Osteoblast (primary cell): ENCODE measurements at places on chromosomes 5 and 9. TPM values are rescaled to one million over a fixed set of nuclear protein-coding genes. Genes with fewer than 3 reads are reported as not detected.

Gene EIF4E1B
- not detected in 2 replicates for total RNA-seq

Gene GRM6
- not detected in 2 replicates for total RNA-seq

Gene ZFR
- 80.7 and 86.1 TPM in 2 replicates for total RNA-seq

Gene NDST1
- 89.9 and 104 TPM in 2 replicates for total RNA-seq

Gene IRX2
- 5.3 and 7.2 TPM in 2 replicates for total RNA-seq

Gene KIF4B
- total RNA-seq, result not detected in 2 replicates

DNA sequence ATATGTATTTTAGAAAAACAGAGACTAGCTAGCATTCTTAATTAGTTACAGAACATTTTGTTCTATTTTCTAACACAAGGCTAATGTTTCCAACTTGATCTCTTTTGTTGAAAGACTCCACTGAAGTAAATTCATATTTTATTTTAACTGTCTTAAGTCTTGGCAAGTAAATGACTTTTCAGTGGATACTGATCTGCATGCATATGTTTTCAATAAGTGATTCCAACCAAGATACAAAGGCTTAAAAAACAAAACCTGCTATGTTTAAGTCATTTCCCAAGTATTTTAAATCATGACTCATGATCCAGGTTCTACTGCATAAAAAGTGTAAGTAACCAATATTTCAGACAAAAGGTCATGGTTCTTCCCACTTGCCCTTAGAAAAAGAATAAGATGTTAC lies 5.7 kb downstream of the CDO1 start:
- H3K27ac ChIP-seq, result no peak overlapping the region
- peaks cover 8% of the 10 kb centered on the region for H3K4me1 ChIP-seq
- peak; percentile 17 for DNase-seq
- no peaks in the 10 kb centered on the region for H3K36me3 ChIP-seq

GRCh38 chr5:1549475-1550030 lies 25.8 kb upstream of the LPCAT1 start:
- DNase-seq, result peak; percentile 68
- H3K4me1 ChIP-seq, result peaks cover 7% of the 10 kb centered on the region
- H3K27me3 ChIP-seq, result peaks cover 65% of the 10 kb centered on the region

DNA sequence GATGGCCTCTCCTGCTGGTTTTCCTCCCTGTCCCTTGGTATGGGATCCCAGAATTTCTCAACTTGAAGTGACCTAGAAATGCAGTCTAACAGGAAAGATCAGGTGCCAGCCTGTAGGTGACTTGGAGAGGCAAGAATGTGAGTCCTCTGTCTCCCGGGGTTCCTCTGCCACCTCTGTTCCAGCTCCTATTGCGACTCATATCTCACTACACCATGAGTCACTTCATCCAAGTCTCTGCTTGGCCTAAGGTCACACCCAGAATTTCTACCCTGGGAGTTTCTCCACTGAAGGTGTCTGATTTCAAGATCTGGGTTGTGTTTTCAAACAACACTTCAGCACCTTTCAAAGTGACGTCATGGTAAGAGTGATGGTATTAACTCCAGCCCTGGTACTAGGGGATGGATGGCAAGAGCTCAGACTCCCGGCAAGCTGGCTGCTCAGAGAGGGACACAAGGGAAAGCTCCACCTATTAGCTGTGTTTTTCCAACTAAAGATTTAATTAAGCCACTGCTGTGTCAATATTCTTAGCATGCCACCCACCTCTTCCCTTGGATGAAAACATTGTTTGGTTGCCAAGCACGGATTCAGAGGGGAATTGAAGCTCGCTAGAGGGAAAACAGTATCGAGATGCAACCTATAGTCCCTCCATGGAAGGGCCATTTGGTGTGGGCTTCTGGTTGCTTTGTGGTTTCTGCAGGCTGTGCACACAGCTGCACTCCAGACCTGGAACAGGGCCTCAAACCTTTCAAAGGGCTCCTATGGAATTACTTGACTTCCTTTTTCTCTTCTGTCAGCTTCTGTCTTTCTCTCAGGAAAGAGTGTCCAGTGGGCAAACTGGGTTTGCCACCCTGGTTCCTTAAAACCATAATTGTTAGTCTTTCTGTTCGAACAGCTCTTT lies 205.7 kb downstream of the GAS1 start:
- no peak overlapping the region for H3K27ac ChIP-seq
- no peaks in the 10 kb centered on the region for H3K36me3 ChIP-seq
- no peak overlapping the region for H3K4me3 ChIP-seq
- DNase-seq, result peak; percentile 82
- H3K4me1 ChIP-seq, result peaks cover 4% of the 10 kb centered on the region

DNA sequence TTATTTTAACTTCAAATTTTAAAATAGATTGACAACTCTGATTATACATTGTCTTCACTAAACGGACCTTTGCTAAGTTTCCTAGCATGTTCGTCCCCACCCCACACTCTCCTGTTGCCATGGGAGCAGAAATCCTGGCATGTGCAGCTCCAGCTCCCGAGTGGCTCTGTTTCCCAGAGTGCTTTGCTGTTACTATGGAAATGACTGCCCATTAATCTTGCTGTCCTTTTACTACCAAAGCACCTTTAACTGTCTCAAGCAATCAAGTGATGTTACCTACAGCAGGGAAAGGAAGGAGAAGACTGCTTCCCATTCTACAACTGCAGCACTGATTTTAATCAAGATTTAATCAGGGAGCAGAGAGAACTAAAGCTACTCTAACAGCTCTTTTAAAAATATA lies 212.0 kb upstream of the KIF2A start:
- peak overlapping the region; percentile 38 for H3K4me3 ChIP-seq
- H3K27me3 ChIP-seq, result no peaks in the 10 kb centered on the region
- no peak overlapping the region for H3K27ac ChIP-seq
- H3K36me3 ChIP-seq, result no peaks in the 10 kb centered on the region

- no peaks in the 10 kb centered on the region for H3K4me1 ChIP-seq
- DNase-seq, result no peak
- H3K27ac ChIP-seq, result no peak overlapping the region
- H3K36me3 ChIP-seq, result no peaks in the 10 kb centered on the region
- H3K27me3 ChIP-seq, result no peaks in the 10 kb centered on the region
- no peak overlapping the region for H3K4me3 ChIP-seq
Measured at GRCh38 chr5:52702877-52703276, 84.8 kb upstream of the ITGA1 start.

GRCh38 chr5:97355775-97356174 lies 172.7 kb upstream of the RIOK2 start:
- no peaks in the 10 kb centered on the region for H3K4me1 ChIP-seq
- no peak overlapping the region for H3K27ac ChIP-seq
- no peaks in the 10 kb centered on the region for H3K36me3 ChIP-seq
- no peaks in the 10 kb centered on the region for H3K27me3 ChIP-seq

- DNase-seq, result no peak
- no peaks in the 10 kb centered on the region for H3K36me3 ChIP-seq
- H3K27me3 ChIP-seq, result no peaks in the 10 kb centered on the region
- no peak overlapping the region for H3K27ac ChIP-seq
- no peak overlapping the region for H3K4me3 ChIP-seq
Measured at GRCh38 chr5:68180121-68181038, 35.2 kb upstream of the PIK3R1 start.

DNA sequence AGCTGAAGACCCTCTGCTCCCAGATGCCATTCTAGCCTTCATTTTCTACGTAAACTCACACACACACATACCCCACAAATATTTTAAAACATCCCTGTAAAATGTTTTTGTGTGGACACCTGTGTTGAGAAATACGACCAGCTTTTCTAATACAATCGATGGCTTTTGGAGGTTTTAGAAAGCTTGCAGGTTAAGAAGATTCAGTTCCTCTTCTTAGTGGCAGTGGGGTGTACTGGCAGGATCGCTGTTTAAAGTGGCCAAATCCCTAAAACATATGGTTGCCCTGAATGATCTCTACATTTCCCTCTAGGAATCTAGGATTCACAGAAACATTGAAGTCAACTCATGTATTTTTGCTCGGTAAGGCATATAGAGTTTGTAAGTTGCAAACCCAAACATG lies 236.3 kb downstream of the NSG2 start:
- DNase-seq, result no peak
- no peak overlapping the region for H3K27ac ChIP-seq
- H3K36me3 ChIP-seq, result no peaks in the 10 kb centered on the region
- H3K27me3 ChIP-seq, result no peaks in the 10 kb centered on the region

DNA sequence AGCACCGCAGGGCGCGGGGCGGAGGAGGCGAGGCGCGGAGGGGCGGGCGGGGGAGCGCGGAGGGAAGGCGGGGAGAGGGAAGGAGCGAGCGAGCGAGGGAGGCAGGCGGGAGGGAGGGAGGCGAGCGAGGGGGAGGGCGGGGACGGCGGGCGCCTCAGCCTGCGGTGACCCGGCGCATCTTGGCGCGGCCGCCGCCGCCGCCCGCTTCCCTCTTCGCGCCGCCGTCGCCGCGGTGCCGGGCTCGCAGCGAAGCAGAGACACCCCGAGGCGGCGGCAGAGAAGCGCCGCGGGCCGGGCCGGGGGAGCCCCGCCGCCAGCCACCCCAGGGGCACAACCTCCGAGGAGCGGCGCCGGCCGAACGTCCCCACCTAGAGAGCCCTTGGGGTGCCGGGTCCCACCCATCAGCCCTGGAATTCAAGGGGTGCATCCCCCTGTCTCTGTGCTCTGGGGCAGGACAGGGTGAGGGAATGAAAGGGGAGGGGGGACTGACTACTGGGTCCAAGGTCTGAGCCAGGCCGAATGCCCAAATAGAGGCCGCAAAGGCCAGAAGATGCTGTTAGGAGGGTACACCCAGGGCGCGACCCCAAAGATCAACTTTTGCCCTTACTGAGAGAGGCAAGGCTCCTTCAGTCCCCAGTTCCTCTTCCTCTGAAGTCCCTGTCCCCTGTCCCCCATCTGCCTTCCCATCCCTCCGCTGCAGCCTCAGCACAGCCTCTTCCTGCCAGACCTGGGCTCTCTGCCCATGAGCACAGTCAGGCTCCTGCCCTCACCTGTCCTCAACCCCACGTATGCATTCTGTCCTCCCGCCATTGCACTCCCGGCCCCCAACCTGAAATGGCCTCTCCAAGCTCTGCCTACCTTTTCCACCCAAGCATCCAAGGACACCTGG lies at the start of gene ADAMTS2:
Gene ADAMTS2, minus strand, starts transcription at position 29 of the 889 bp plus-strand sequence. CDS start 133 bp downstream, outside the sequence.
- peak within 1 kb of the TSS; percentile 97 for H3K4me3 ChIP-seq
- peak; percentile 99 for DNase-seq
- peaks cover 26% of the 10 kb centered on the region for H3K4me1 ChIP-seq
- no peaks in the 10 kb centered on the region for H3K27me3 ChIP-seq
- H3K36me3 ChIP-seq, result peaks cover 9% of the 10 kb centered on the region

- H3K4me1 ChIP-seq, result no peaks in the 10 kb centered on the region
- no peaks in the 10 kb centered on the region for H3K27me3 ChIP-seq
- no peak for DNase-seq
- H3K27ac ChIP-seq, result no peak overlapping the region
Measured at GRCh38 chr9:3648722-3649246, 123.0 kb upstream of the RFX3 start.

DNA sequence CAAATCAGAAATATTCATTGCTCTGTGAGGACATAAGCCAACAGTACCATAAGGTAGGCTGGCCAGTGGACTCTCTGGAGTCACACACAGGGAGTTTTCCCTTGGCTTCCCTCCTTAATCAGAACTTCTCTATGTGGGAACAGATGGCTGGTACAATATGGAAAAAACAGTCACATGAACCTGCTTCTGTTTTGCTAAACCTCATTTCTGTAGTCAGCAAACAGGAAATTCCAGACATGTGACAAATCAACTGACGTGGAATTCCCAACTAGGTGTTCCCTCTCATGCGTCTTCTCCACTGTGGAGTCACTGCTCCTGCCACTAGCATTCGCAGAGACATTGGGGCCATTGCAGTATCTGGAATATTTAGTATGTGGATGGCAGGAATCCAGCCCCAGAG lies 617.6 kb downstream of the KIF4B start:
- H3K27ac ChIP-seq, result no peak overlapping the region
- no peaks in the 10 kb centered on the region for H3K36me3 ChIP-seq
- DNase-seq, result no peak
- H3K4me3 ChIP-seq, result no peak overlapping the region
- H3K27me3 ChIP-seq, result no peaks in the 10 kb centered on the region

- H3K36me3 ChIP-seq, result no peaks in the 10 kb centered on the region
- no peaks in the 10 kb centered on the region for H3K27me3 ChIP-seq
- DNase-seq, result no peak
- H3K4me3 ChIP-seq, result no peak overlapping the region
Measured at GRCh38 chr9:13939701-13940490, 374.0 kb downstream of the NFIB start.

DNA sequence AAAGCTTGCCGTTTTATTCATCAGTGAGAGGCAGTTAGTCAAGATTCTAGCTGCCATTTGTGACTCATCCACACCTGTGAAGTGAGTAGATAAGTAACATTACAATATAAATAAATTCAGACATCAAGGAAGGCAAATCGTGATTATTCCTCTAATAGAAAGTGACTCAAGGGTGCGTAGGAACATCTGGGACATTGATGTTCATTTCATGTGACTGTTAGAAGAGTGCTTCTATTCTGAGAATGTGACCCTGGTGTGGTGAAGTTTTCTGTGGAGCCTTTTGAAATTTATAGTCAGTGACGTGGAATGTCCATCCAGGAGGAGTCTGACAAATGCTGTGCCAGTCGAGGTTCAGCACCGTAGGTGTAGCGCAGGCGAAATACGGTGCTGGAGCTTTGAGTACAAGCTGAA lies 48.4 kb upstream of the FAM240B start:
- no peak overlapping the region for H3K4me3 ChIP-seq
- H3K36me3 ChIP-seq, result no peaks in the 10 kb centered on the region
- no peaks in the 10 kb centered on the region for H3K4me1 ChIP-seq
- no peaks in the 10 kb centered on the region for H3K27me3 ChIP-seq
- H3K27ac ChIP-seq, result no peak overlapping the region

DNA sequence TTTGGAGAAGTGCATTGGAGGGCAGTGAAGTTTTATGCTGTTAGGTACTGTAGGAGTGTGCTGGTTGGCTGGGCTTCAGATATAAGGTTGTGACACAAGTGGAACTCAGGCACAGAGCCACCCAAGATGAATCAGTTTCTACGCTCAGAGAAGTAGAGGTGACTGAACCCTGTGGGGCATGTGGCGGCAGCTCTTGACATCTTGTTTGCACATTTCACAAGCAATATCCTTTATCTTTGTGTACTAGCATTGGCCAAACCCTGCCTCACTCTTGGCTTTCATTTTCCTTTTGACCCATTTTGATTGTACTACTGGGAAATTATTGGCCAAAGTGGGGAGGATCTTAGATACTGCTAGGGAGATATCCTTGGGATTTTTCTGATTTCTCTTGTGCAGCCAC lies 110.0 kb downstream of the PSAT1 start:
- no peak for DNase-seq
- H3K27me3 ChIP-seq, result peaks cover 5% of the 10 kb centered on the region
- H3K27ac ChIP-seq, result no peak overlapping the region
- H3K36me3 ChIP-seq, result no peaks in the 10 kb centered on the region
- peaks cover 3% of the 10 kb centered on the region for H3K4me1 ChIP-seq

DNA sequence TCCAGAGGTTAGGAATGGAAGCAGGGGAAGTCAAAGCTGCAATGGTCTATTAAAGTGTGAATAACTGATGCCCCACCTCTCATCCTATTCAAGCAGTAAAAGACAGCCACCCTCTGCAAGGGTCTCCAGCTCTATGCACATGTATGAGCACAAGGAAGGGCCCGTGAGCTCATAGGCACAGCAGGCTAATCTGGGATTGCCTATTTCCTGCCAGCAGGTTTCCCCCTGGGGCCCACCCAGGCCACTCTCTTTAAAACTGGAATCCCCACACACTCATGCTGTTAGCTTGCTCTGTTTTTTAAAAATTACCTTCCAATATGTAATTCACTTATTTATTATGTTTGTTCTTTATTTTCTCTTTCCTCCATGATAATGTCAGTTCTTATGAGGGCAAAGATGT lies 48.7 kb upstream of the ZNF366 start:
- peaks cover 23% of the 10 kb centered on the region for H3K4me1 ChIP-seq
- H3K27me3 ChIP-seq, result no peaks in the 10 kb centered on the region
- no peaks in the 10 kb centered on the region for H3K36me3 ChIP-seq
- no peak overlapping the region for H3K4me3 ChIP-seq
- peak overlapping the region; percentile 62 for H3K27ac ChIP-seq
- no peak for DNase-seq
